ENCODE measurements at places on chromosomes 13 and 19. TPM values are rescaled to one million over a fixed set of nuclear protein-coding genes. Genes with fewer than 3 reads are reported as not detected.

- peak; percentile 55 for DNase-seq
These were observed 20.1 kb downstream of the RASA3 start for GRCh38 chr13:114112231-114112825.

DNA sequence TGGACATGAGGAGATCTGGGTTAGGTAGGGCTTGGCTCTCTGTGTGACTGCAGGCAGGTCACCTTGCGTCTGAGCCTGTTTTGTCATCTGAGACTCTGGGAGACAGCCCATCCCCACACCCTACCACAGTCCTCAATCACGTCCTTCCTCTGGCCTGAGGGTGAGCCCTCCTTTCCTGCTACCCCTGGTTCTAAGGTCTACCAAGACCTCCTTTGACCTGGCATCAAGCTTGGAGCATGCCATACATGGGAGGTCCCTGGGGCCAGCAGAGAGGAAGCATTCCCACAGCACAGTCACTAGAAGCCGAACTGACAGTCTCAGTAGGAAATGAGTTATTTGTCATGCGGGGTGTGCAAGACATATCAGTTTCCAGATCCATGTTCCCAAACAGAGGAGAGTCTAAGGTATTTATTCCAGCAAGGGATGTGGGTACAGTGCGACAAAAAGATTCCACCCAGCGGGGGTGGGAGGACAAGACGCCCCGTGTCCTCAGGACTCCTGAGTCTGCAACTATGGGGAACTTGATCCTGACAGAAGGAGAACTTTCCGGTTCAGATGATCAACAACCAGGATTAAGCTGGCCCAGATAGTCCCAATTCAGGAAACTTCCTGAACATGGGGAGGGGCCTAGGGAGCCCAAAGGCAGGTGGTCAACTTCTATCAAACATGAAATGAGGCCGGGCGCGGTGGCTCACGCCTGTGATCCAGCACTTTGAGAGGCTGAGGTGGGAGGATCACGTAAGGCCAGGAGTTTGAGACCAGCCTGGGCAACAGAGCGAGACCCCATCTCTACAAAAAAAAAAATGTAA, 9.5 kb downstream of the ARRDC2 start:
- DNase-seq: peak; percentile 74

DNA sequence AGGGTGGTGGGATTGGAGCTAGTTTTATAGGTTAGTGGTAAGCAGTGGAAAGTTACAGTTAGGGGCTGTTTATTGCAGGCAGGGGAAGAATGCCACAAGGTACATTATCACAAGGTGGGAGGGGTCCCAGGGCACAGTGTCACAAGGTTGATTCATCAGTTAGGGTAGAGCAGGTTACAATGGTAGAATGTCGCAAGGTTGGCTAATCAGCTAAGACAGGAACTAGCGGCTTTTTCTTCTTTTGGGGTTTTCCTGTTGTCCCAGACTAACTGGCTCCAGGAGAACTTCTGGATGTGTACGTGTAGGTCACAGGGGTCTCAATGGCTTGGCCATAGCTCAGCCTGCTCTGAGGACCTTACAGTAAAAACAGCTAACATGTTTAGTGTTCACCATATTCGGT, 1221.1 kb downstream of the SLITRK1 start:
- DNase-seq: no peak

DNA sequence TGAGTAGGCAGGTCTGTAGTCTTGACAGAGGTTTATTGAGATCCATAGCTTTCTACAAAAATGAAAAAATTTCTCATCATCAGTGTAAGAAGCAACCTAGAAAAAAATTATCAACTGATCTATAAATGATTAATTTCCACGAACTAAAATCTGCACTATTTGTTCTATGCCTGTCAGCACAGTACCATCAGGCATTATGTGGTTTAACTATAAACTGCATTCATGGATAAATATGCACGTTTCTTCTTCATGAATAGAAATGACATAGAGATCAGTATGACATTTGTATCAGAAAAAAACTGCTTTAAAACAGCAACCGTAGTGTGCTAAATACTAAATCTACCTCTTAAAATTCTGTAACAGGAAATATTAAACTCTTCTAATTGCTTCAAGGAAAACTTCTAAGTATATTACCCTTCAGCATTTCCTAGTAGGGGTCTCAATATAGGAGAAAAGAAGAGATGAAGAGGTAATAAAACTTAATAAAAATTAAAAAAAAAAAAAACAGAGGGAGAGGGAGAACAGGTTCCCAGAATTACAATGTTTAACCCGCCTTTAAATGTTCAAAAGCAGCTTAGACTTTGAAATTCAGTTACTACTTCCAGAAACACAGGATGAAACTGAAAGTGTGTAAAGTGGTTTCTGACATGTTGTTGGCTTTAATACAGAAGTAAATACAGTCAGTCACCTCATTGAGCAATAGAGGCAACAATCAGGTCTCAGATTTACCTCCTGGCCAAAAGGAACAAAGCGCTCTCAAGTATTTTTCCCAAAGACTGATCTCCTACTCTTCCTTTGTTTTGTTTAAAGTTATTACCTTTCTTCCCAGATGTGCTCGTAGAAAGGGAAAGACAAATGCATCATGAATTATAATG, 144.4 kb downstream of the DIAPH3 start:
- no peak for DNase-seq

- no peak for DNase-seq
These were observed 24.2 kb downstream of the FXYD5 start for GRCh38 chr19:35178701-35179100.

GRCh38 chr13:90719461-90719860, 628.0 kb upstream of the MIR17HG start:
- no peak for DNase-seq

DNA sequence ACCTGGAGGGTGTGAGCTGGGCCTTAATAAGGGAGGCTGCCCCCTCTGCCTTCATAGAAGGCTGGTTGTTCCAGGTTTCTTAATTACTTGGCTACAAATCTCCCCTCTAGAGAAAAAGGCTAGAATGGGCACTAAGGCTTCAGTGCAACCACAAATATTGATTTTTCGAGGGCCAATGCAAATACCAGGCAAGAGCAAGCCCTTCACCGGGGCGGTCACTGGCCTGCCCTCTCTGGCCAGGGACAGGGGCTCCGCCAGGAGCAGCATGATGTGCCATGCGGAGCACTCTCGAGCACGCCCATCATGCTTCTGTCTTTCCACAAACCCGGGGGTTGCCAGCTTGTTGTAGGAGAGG, 127.8 kb upstream of the SPACA7 start:
- peak; percentile 43 for DNase-seq

GRCh38 chr13:108494991-108495645, 134.3 kb upstream of the MYO16 start:
- no peak for DNase-seq

- DNase-seq: no peak
These were observed 27.9 kb upstream of the NDUFS7 start for GRCh38 chr19:1355568-1356507.

- no peak for DNase-seq
These were observed 9.0 kb upstream of the THSD1 start for GRCh38 chr13:52414963-52415362.

DNA sequence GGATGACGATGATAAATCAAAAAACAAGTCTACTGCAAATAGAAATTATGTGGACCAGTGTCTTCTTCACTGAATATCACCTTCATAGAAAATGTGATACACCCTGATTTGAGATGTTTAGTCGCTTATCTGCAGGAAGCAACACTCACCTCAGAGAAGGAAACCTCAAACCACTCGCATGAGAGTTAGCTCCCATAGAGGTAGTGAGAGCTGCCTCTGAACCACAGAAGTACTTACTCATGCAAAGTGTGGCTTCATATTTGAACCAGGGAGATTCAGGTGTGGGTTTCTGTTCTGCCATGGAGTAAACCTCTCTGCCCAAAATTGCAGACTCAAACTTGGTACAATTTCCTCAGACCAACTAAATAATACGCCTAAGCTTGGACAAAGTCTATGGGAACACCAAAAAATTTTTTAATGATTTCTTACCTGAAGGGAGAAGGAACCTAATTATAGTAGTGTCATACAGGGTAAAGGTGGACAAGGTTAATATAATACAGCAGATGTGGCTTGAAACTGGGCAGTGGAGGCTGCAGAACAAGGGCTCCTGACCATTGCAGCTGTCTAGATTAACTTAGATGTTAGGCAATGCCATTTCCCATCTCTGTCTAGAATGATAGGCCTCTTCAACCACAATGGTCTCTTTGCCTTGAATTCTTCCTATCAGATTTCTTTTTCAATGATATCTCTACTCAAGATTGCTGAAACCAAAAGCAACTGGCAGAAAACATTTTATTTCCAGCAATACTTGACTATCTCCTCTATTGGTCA, 29.6 kb upstream of the RCBTB2 start:
- DNase-seq: no peak

DNA sequence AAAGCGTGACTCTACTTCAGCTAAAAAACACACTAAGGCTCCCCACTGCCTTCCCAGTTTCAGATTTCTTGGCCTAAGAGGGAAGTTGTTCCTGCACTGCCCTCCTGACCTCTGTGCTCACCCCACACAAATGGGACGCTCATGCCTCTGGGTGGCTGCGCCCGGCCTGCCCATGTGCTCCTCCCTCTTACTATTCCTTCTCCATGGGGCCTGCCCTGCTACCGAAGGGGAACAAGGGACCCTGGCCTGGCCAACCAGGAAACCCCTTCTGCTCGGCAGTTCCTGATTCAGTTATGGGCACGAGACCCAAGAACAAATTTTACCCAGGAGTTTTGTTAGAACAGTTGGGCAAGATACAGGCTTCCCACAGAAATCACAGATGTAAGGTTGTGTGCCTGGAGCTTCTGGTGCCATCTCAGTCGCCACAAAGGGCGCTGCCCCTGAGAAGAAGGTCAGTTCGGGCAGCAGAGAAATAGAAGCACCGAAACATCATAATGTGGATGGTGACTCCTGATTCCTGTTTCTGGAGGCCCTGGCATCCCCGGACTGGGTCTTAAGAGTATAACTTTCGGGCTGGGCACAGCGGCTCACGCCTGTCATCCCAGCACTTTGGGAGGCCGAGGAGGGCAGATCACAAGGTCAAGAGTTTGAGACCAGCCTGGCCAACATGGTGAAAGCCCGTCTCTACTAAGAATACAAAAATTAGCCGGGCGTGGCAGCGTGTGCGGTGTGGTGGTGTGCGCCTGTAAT, 5.4 kb upstream of the PLPP2 start:
- peak; percentile 66 for DNase-seq

- DNase-seq: no peak
These were observed 147.5 kb upstream of the OBI1 start for GRCh38 chr13:78806457-78806856.

- DNase-seq: no peak
These were observed 656.6 kb downstream of the TBC1D4 start for GRCh38 chr13:74825152-74825937.

DNA sequence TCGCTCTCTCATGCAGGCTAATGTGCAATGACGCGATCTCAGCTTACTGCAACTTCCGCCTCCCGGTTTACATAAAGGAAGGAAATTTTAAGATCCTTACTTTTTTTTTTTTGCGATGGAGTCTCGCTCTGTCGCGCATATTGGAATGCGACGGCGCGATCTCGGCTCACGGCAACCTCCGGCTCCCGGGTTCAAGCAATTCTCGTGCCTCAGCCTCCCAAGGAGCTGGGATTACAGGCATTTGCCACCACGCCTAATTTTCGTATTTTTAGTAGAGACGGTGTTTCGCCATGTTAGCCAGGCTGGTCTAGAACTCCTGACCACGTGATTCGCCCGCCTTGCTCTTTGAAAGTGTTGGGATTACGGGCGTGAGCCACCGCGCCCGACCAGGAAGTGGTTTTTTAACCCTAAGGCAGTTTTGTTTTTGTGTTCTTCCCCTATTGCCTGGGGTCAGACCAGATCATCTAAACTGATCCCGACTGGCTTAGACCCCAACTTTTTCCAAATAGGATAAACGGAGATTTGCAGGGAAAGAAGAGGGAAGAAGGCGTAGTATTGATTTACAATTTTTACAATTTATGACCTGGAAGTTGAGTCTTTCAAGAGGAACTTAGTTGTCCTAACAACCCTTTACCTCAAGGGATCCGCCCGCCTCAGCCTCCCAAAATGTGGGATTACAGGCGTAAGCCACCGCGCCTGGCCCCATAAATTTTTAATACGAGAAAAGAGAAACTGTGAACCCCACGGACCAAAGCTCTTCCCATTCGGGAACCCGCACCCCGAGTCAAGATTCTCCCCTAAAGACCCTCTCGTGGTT, 142.0 kb downstream of the ZNF737 start:
- DNase-seq: peak; percentile 84

- no peak for DNase-seq
These were observed 41.2 kb upstream of the LSM14A start for GRCh38 chr19:34131100-34131499.

- no peak for DNase-seq
These were observed 1447.5 kb downstream of the EFNB2 start for GRCh38 chr13:105087945-105088344.

DNA sequence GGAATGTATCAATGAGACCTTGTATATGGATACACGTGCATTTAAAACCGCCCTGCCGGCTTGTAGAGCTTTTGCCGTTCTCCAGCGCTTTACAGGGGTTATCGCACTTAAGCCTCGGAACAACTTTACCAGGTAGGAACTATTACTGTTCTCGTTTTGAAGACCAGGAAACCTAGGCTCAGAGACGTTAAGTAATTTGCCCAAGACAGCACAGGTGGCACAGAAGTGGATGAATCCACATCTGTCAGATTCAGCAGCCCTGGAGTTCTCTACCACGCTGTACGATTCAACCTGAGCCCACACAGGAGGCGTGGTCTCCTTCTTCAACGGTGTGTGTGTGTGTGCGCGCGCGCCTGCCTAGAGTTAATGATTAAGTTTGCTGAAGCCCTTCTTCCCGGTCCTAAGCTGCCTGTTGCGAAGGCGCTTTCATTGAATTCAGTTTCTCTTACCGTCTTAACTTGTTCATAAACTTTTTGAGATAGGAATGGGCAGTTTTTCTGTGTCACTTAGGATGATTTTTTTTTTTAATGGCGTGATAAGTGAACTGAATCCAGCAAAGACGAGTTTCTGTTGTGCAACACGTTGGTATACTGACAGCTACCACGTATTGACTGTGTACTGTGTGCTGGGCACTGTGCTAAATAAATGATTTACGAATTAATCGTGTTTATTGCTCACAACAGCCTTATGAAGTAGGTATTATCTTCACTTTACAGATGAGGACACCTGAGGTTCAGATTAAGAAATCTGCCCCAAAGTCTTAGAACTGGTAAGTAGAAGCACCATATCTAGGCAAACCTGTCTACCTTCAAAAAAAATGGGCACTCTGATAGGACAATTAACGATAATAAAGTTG, 67.4 kb downstream of the KCNRG start:
- no peak for DNase-seq

GRCh38 chr13:41939398-41939797, 21.5 kb downstream of the VWA8 start:
- DNase-seq: no peak

- DNase-seq: peak; percentile 56
These were observed 72.3 kb downstream of the LATS2 start for GRCh38 chr13:20988909-20989655.

GRCh38 chr13:51534041-51534817, 50.0 kb upstream of the WDFY2 start:
- peak; percentile 69 for DNase-seq

- no peak for DNase-seq
These were observed 183.5 kb downstream of the DNAJC15 start for GRCh38 chr13:43206838-43207237.

NCR1 gene
- not detected for total RNA-seq

DPF1 gene
- total RNA-seq: not detected

ZNF565 gene
- total RNA-seq: 2.4 TPM

PET100 gene
- total RNA-seq: 12.0 TPM

VAV1 gene
- total RNA-seq: 1.4 TPM

PNMA8C gene
- not detected for total RNA-seq

WDR88 gene
- not detected for total RNA-seq

ACTL9 gene
- not detected for total RNA-seq

PIK3R2 gene
- total RNA-seq: 18.7 TPM

SHISA7 gene
- not detected for total RNA-seq

WIZ gene
- 44.2 TPM for total RNA-seq

ZNF628 gene
- 13.2 TPM for total RNA-seq

ZNF66 gene
- total RNA-seq: 2.3 TPM

NCAN gene
- total RNA-seq: not detected

Measured in right atrium auricular region (tissue), 2 donors.